ENCODE measurements at places on chromosomes 4 and X. TPM values are rescaled to one million over a fixed set of nuclear protein-coding genes. Genes with fewer than 3 reads are reported as not detected.

The CITED1 gene
- 0.52 TPM for total RNA-seq

The PSAPL1 gene
- not detected for total RNA-seq

The SSX4B gene
- not detected for total RNA-seq

The F9 gene
- total RNA-seq, result not detected

The REELD1 gene
- 2.0 TPM for total RNA-seq

Measured in CD4-positive, alpha-beta T cell (primary cell).